ENCODE measurements at places on chromosomes 6 and 20.

DNA sequence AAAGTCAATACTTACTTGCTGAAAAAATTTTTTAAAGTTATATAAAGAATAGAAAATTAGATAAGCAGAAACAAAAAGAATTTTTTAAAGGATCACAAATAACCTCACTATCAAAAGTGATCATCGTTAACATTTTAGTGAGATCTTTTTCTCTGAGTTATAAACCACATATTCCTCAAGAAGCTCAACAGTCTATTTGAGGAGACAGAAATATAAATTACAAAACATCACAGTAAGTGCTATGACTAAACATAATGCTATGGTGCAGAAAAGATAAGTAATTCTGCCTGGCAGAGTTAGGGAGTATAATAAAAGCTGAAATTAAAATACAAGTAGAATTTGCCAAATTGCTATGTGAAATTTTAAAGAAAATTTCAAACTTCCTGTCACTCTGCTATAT lies 226.7 kb downstream of the LMBRD1 start:
- no peak for DNase-seq

GRCh38 chr20:47027042-47027441 lies 132.4 kb downstream of the EYA2 start:
- no peak for DNase-seq

GRCh38 chr20:50992733-50993457 lies 30.0 kb downstream of the KCNG1 start:
- peak; percentile 12 for DNase-seq

DNA sequence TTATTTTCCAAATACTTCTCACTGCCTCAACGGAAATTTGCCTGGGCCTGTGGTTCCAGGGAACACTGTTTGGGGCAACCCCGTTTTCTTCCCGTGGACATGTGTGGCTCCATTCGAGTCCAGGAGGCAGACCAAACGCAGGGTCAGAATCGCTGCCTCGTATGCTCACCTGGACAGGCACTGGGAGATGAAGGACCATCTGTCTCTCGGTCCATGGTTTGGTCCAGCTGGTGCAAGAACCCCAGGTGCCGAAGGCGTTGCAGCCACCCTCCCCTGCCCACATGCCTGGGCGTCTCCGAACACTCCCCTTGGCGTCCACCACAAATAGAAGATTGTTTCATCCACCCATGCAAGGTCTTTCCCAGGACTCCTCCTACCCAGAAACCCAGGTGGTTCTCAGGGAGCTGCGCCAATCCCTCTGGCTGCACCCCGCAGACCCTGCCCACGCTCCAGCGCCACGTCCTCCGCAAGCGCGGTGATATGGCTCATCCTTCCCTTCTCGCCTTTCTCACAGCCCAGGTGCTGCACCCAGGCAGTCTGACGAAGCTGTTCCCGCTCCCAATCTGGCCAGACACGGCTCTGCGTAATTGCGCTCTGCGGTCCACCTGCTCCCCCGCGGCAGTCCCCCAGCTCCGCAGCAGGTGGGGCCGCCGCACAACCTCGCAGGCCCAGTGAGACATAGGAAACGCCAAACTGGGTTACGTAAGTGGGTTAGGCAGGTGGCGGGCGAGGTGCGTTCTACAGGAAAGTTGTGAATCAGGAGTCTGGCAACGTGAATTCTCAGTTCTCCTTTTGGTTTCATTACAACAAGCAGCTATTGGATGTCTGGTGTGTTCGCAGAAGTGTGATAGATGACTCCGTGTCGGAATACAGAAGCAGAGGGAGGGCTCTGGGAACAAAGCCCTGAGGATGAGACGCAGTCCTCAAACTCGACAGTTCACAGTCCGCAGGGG lies 146.2 kb upstream of the ECI2 start:
- DNase-seq, result peak; percentile 58

- DNase-seq, result no peak
These were observed 217.3 kb downstream of the LRFN2 start for GRCh38 chr6:40369891-40370290.

GRCh38 chr6:69370763-69371162 lies 426.0 kb downstream of the LMBRD1 start:
- DNase-seq, result no peak

- DNase-seq, result peak; percentile 59
These were observed 208.8 kb downstream of the ARHGAP18 start for GRCh38 chr6:129500958-129501739.

DNA sequence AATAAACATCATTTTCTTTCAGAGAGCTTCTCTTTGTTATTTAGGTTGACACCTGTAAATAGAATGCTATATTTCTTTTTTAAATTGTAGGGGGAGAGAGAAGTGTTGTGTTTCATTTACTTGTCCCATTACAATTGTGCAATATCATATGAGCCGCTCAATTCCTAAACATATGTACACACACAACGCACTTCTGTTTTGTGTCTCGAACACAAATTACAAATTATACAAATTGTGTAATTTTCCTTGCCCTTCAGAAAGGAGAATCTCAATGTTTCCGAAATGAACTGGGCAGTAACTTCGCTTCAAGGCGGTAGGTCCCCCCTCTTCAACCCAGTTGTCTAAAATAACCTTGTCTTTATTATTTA lies 2.6 kb upstream of the ABT1 start:
- DNase-seq, result no peak

DNA sequence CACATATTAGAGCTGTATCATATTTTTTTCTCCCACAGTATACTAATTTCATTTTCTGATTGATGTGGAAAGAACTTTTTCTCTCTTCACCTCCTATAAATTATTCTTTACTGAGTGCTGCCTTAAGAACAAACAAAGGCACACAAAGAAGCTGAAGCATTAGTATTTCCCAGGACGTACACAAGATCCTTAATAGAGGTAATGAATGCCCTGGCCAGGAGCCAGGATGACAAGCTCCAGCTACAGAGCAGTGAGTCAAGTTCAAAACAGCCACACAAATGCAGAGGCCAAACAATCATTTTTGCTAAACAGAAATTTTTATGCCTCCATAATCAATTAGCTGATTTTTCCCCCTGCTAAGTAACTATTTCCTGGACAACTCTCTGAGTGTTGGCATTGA lies 639.6 kb downstream of the EPHA7 start:
- DNase-seq, result peak; percentile 2

GRCh38 chr6:123940551-123940950 lies 136.9 kb downstream of the NKAIN2 start:
- DNase-seq, result no peak

DNA sequence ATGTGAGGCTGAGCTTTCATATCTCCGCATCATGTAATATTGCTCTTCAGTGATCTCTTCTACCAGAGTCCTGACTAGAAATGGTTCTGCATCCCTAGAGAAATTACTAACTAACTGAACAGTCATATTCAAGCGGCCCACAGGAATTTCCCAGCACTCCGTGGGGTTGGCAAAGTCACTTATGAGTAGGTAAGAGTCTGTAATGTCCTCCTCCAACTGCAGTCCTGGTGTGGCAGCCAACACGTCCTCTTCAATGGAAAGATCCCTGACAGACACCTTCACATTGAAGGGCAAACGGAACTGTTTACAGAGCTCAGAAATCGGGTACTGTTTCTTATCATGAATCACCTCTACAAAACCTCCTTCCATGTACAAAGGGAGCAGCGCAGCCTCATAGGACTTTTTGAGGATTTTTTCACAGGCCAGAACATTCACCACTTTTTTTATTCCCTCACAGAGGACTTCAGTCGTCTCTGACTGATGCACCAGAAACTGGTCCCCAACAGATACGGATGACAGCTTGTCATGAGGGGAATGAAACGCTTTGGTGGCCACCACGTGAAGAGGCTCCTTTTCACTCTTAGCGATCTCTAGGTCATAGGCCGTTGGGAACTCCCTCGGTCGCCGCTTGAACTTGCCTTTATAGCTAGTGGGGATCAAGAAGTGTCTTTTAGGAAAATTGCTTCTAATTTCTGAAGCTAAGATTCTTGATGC lies 87.7 kb downstream of the THEMIS start:
- no peak for DNase-seq

DNA sequence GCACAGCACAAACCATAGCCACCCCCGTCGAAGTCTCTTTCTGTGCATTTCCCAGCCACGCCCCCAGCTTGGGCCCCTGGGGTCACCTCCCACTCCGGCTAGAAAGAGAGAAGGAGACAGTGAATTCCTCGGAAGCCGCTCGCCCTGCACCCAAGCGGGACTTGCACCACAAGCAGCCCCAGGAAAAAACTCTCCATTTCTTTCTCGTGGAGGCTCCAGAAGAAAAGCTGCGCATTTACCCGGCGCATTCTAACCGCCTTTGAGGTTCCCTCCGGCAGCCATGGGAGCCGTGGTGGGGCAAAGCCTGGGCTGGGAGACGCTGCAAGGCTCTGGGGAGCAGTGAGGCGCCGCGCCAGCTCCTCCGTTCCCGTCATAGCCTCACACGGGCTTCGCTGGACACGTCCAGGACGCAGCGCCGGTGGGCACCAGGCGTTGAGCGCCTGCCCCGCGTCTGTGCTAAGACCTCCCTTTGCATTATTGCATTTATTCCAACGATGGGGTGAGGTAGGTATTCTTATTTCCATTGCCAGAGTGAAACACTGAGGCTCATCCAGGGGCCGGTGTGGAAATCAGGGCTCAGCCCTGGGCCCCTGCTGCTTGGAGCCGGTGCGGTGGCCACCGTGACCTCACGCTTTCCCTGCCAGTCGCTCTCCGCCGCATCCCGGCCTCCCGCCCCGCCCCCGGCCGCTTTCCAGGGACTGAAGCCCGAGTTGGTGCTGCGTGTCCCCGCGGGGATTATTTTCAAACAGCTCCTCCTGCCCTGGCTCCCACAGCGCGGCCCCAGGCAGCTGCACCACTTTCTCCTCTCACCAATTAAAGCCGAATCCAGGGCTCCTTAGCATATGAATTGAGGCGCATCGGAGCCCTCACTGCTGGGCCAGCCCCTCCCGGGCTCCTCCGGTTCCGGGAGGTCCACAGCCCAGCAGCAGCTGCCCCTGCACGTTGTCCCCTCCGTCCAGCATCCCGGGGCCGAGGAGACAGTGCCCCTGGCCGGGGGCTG lies 148.3 kb upstream of the AFDN start:
- no peak for DNase-seq

- no peak for DNase-seq
These were observed 124.8 kb upstream of the NEDD9 start for GRCh38 chr6:11357285-11357684.

GRCh38 chr6:35294308-35294945 lies 3.2 kb upstream of the DEF6 start:
- peak; percentile 44 for DNase-seq

GRCh38 chr6:131059486-131059885 lies 3.6 kb downstream of the EPB41L2 start:
- no peak for DNase-seq

DNA sequence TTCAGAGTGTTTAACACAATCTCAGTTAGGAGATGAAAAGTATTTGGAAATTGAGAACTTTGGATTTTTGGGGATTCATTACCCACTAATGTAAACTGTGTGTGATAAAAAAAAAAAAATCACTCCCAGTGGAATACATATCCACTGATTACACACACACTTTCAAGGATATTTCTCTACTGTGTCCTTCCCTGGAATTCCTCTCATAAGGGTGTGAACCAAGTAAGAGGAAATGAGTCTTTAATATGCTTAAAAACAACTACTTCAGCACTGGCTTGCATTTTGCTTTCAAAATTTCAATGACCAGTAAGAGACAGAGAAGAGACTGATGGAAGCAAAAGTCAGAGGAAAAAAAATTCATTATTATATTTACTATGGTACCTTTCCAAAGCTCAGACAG lies 24.5 kb upstream of the MYCT1 start:
- DNase-seq, result no peak

DNA sequence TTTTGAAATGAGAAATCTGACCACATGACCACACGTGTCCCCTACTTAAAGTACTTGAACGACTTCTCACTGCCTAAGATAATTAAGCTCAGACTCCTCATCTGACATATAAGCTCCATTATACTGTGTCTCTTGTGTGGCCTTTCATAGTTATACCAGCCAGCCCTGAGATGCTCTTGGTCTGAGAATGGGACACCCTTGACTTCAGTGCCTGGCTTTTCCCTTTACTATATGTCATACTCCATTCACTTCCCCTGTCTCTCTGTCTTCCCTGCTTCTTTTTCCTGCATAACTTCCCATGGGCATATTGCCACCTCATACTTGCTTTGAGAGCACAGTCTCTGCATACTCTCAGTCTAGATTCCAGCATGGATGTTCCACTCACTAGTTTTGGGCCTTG lies 53.4 kb upstream of the TINAG start:
- DNase-seq, result no peak

GRCh38 chr6:97068211-97068610 lies 143.7 kb downstream of the KLHL32 start:
- peak; percentile 39 for DNase-seq

DNA sequence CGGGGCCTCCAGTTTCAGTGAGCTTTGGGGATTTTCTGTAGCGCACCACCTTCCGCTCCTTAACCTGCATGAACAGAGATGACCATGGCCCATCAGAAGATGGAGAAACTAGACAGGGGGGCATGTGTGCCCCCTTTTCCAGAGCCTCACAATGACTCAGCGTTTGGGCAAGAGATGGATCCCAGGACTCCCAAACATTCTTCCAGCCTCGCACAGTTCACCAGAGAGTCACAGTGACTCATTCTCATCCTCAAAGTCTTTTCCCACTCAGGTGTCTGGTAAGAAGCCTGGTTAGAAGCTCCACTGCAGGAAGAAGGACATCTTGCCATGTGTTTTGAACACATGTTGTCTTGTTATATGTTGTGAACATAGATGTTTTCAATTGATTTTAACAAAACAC lies 76.2 kb upstream of the FRMD1 start:
- no peak for DNase-seq

DNA sequence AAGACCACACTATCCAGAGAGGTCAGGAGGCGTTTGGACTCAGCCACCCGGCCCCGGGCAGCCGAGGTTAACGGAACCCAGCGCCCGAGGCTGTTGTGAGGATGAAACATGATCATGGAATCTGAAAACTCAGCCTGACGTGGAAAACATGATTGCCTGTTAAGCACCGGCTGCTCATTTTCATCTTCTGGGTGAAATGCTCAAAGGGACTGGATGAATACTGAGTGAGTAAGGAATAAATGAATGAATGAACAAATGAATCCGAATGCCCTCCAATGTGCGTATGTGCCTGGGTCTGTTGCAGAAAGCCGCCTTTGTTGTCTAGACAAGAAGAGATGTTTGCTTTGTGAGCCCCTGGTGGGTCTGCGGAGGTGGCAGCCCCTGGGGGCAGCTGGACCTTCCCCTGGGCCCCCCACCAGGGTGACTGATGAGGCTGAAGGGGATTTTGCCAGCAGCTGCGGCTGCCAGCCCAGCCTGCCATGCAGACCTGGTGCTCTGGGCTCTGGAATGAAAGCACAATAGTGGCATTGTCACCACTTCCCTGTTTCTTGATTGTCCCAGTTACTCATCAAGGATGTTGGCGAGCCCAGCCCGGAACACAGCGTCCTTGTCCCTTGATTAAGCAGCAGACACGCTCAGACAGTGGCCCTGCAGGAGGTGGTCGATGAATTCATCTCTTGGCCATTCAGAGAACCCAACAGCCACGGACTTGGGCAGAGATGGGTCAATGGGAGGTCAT lies 211.1 kb downstream of the ANKRD60 start:
- DNase-seq, result peak; percentile 57

GRCh38 chr20:61900011-61900944 lies 165.4 kb downstream of the TAF4 start:
- DNase-seq, result no peak

- no peak for DNase-seq
These were observed 17.1 kb downstream of the MRPL14 start for GRCh38 chr6:44110005-44110676.

Data from LoVo (cell line).